Activated CD4-positive, alpha-beta T cell treated with anti-CD3 and anti-CD28 coated beads for 24 hours (primary cell): ENCODE measurements at places on chromosomes 12 and 14.

DNA sequence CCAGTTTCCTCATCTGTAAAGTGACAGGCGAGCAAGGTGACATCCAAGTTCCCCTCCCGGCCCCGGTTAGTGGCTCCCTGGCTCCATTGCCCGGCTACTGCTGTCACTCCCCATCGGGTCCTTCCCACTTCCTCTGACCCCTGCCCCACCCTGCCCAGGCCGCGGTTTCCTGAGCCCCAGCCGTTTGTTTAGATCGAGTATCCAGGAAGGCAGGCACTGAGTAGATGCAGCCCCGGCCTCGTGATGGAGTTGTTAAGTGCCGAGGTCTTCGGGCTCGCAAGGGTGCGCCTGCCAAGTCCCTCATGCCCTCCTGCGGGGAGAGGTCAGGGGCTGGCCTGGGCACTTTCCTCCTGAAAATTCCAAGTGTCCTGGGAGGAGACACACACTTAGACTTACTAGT, 55.4 kb downstream of the TEAD4 start:
- no peak for DNase-seq

GRCh38 chr14:64387232-64387781, 846 bp upstream of the MTHFD1 start:
- DNase-seq: peak; percentile 25

DNA sequence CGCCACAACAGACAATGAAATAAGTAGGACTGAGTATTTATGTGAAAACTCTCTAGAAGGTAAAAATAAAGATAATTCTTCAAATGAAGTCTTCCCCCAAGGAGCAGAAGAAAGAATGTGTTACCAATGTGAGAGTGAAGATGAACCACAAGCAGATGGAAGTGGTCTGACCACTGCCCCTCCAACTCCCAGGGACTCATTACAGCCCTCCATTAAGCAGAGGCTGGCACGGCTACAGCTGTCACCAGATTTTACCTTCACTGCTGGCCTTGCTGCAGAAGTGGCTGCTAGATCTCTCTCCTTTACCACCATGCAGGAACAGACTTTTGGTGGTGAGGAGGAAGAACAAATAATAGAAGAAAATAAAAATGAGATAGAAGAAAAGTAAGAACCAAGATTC, 82.7 kb downstream of the VEZT start:
- DNase-seq: no peak

DNA sequence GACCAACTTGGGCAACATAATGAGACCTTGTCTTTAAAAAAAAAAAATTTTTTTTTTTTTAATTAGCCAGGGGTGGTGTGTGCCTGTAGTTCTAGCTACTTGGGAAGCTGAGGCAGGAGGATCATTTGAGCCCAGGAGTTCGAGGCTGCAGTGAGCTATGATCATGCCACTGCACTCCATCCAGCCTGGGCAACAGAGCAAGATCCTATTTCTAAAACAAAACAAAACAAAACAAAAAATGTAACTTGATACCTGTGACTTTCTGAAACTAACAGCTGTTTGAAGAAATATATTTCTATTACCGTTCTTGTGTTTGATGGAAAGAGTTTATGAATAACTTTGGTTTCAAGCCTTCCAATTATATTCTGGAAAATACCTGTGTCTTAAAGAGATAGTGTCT, 1.7 kb upstream of the ACACB start:
- DNase-seq: no peak

DNA sequence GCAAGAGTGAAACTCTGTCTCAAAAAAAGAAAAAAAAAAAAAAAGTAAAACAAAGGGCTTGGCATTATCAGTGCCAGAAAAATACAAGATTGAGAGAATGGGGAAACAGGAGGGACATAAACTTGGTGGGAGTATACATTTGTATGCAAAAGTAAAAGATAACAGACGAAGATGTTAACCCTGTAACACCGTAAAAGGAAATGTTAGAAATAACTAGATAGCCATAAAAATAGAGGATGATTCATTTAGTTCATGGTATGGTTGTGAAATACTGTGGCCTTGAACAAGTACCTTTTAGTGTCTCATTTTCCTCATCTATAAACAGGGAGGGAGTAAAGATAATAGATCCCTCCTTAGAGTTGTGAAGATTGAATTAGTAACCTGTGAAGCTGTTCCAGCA, 33.3 kb downstream of the ATP2A2 start:
- DNase-seq: no peak

DNA sequence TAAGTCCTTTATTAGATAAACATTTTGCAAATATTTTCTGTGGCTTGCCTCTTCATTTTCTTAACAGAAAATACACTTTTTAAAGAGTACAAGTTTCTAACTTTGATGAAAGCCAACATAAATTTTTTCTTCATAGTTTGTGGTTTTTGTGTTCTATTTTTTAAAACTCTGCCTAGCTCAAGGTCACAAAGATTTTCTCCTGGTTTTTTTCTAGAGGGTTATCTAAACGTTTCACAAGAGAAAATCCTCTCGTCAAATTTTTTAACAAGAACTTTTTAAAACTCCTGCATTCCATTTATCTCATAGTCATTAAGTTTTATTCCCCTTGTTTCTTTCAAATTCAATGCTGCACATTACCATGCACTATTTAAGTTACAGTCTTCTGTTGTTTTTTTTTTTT, 8.2 kb downstream of the AREL1 start:
- DNase-seq: no peak
